ENCODE measurements at places on chromosomes 2 and 18. TPM values are rescaled to one million over a fixed set of nuclear protein-coding genes. Genes with fewer than 3 reads are reported as not detected.

DNA sequence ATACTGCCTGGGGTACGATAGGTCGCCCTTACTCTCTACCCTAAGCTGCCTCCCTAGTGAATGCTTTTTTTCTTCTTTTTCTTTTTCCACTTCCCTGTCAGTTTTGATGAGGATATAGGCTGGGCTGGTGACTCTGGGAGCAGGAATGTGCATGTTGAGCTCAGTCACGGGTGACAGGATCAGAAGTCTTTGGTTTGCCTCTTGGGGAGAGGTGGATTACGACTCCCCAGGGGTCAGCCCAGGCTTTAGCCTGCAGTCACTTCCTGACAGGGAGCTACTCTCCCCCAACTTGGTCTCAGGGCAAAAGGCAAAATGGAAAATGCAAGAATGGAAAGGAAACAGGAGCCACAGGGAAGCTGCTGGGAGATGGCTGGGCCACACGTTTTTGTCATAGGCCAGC, 57.3 kb downstream of the THNSL2 start:
- no peak for DNase-seq

DNA sequence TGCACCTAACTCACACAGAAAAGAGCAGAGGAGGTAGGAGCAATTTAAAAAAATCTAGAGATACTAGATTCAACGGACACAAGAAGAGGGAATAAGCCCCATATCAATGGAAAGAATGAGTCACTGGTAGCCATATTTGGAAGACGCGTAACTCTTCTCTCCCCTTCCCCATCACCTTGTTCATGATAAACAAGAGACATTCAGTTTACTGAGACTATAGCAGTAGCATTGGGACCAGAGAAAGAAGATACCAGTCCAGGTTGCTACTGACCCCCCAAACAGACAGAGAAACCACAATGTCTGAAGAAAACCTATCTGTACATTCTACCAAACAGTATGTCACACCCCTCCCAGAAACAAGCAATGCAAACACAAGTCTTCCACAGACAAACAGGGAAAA, 81.1 kb downstream of the SLC66A3 start:
- no peak for DNase-seq

DNA sequence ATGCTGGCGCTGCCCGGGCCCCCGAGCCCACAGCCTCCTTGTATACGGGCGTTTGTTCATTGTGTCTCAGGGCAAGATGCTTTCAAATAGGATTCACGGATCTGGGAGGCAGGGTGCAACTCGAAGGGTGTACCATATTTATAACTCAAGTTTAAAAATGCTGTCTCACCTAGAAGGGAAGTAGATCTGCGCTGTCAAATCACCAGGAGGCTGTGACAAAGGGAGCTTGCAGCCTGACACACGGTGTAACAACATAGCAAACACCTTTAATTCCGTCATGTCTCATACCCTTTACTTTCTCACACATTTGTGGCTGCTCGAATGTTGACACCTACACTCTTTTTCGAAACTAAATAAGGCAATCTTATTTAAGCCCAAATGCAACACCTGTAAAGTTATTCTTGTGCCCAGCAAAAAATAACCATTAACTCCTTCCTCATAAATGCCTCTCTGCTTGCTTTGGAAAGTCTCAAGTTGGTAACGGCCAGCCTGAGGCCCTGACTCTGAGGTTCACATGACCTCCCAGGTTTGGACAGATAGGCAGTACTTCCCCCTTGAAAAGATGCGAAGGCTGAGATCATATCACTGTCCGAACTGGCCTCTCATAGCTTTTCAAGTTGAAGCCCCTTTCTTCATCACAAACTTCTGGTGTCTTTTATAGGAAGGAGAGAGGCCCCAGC, 11.6 kb downstream of the ZEB2 start:
- DNase-seq, result no peak

Gene IFIH1
- 6.0 TPM for total RNA-seq

Gene CTLA4
- total RNA-seq, result 0.11 TPM

Measured in left ventricle myocardium inferior (tissue), 1 donor.